Naive B cell (primary cell): ENCODE measurements at places on chromosomes 4 and X. TPM values are rescaled to one million over a fixed set of nuclear protein-coding genes. Genes with fewer than 3 reads are reported as not detected.

Gene ANOS1
- polyA plus RNA-seq, result not detected

Gene TENT5D
- polyA plus RNA-seq, result not detected

Gene IL1RAPL1
- polyA plus RNA-seq, result not detected

Gene LINC00632
- not detected for polyA plus RNA-seq

Gene UGT2B17
- polyA plus RNA-seq, result 4.6 TPM

Gene IKBKG
- 30.4 TPM for polyA plus RNA-seq

Gene XAGE1A
- polyA plus RNA-seq, result not detected

Gene HSFX3
- polyA plus RNA-seq, result not detected

Gene ATP2B3
- polyA plus RNA-seq, result not detected

Gene TLR10
- polyA plus RNA-seq, result 87.3 TPM

Gene USP17L30
- not detected for polyA plus RNA-seq

Gene TDO2
- not detected for polyA plus RNA-seq

Gene SUPT20HL1
- polyA plus RNA-seq, result not detected

Gene DCAF4L1
- not detected for polyA plus RNA-seq

Gene PPP1R2C
- not detected for polyA plus RNA-seq

Gene PTCHD1
- polyA plus RNA-seq, result not detected

Gene AKAP4
- not detected for polyA plus RNA-seq

Gene MAGEA11
- not detected for polyA plus RNA-seq

Gene FAM184B
- polyA plus RNA-seq, result not detected

Gene EGFL6
- not detected for polyA plus RNA-seq

Gene GLUD2
- polyA plus RNA-seq, result 0.35 TPM

Gene AWAT2
- polyA plus RNA-seq, result not detected

Gene LANCL3
- polyA plus RNA-seq, result 0.19 TPM

Gene STARD8
- not detected for polyA plus RNA-seq

Gene PAGE5
- polyA plus RNA-seq, result not detected

Gene DUSP21
- polyA plus RNA-seq, result not detected

Gene NLRP2B
- not detected for polyA plus RNA-seq

Gene HMX1
- not detected for polyA plus RNA-seq

Gene SHISA3
- not detected for polyA plus RNA-seq

Gene NLGN4X
- polyA plus RNA-seq, result not detected

Gene ERAS
- polyA plus RNA-seq, result not detected

Gene RADX
- polyA plus RNA-seq, result 6.5 TPM

Gene MAGEA2B
- polyA plus RNA-seq, result not detected

Gene XKRX
- polyA plus RNA-seq, result 1.5 TPM

Gene TEX11
- not detected for polyA plus RNA-seq

Gene VCX
- polyA plus RNA-seq, result not detected
